ENCODE measurements at places on chromosomes 7 and 10.

- H3K27ac ChIP-seq = no peak overlapping the region
- no peaks in the 10 kb centered on the region for H3K4me1 ChIP-seq
- DNase-seq = no peak
- no peak overlapping the region for H3K4me3 ChIP-seq
Measured at GRCh38 chr10:16756561-16757221, 60.5 kb downstream of the RSU1 start.

GRCh38 chr10:129971381-129972144, 7.5 kb upstream of the EBF3 start:
- H3K27me3 ChIP-seq = peaks cover 18% of the 10 kb centered on the region
- no peaks in the 10 kb centered on the region for H3K4me1 ChIP-seq
- no peak for DNase-seq
- no peaks in the 10 kb centered on the region for H3K36me3 ChIP-seq
- H3K27ac ChIP-seq = no peak overlapping the region

DNA sequence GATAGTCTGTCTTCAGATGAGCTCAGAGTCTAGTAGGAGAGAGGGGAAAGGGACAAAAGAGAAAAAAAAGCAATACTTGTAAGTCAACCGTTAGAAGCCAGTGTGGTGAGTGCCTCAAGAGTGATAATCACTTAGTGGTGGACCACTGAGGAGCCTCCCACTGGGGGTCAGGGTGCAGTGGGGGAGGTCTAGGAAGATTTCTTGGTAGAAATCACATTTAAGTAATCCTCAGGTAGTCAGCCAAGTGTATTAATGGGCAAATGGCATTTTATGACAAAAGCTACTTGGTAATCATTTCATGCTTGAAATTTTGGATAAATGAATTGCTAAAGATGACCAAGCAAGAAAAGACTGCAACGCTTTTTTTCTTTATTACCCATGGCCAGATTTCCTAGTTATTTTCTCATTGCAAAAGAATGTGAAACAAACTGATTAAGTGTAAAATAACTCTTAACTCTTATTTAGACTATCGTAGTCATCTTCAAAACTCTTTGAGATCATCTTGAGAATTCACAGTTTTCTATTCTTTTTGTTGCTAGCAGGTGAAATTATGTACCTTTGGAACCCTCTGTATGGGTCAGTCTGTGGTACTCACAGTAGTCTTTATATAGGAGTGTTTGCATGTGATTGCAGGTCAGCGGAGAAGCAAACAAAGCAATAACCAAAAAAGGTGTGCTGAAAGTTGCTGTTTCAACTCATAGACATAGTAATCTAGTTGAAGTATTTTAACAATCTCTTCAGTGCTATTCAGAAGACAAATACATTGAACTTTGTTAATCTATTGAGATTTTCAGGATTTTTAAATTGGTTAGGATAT, 63.9 kb downstream of the PPP1R9A start:
- no peak for DNase-seq
- H3K36me3 ChIP-seq = no peaks in the 10 kb centered on the region
- H3K4me3 ChIP-seq = no peak overlapping the region
- H3K27me3 ChIP-seq = no peaks in the 10 kb centered on the region

DNA sequence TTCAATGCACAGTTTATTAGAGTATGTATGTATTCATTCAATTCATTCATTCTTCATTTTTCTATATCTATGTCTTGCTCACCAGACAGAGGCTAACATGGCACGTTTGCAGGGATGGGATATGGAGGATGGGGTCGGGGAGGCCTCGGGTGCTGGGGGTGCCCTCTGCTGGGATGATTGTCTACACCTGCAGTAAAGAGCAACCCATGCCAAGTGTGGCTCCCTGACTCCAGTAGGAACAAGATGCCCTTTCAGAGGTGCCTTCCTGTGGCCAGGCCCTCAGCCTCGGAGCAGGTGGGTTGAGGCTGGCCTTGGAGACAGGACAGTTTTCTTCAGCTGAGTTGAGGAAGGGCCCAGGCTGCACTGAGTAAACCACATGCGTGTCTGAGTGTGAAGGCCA, 157.2 kb downstream of the SH2D4B start:
- no peaks in the 10 kb centered on the region for H3K27me3 ChIP-seq
- H3K27ac ChIP-seq = no peak overlapping the region
- no peaks in the 10 kb centered on the region for H3K36me3 ChIP-seq
- DNase-seq = no peak
- no peak overlapping the region for H3K4me3 ChIP-seq

DNA sequence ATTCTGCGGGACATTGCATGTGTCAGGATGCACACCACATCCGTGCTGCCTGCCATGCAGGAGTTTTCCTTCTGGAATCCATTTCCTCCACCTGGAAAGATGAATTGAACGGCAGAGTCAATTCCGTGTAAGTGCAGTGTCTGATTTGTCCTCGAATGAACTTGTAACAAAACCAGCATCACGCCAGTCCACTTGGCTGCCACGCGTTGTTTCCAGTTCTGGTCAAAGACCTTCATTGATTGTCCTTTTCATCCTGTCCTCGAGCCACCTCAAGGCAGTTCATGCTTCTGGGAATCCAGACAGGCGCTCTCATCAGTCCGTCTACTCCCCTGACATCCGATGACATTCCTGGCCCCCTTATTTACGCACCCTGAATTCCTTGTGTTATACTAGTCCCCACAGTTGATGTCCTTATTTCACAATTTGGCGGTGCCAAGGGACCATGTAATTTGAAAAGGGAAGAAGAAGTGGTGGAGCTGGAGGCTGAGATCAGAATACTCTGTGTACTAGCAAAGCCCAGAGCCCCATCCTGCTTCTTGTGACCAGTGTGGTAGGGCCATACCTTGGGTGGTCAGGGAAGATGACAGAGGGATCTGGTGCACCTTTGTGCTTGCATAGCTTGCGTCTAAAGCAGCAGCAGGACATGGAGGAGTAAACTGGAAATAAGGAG, 502.2 kb downstream of the PLXNA4 start:
- no peaks in the 10 kb centered on the region for H3K4me1 ChIP-seq
- H3K36me3 ChIP-seq = no peaks in the 10 kb centered on the region
- no peaks in the 10 kb centered on the region for H3K27me3 ChIP-seq
- no peak overlapping the region for H3K27ac ChIP-seq
- no peak overlapping the region for H3K4me3 ChIP-seq

GRCh38 chr7:7614018-7614741, 26.4 kb upstream of the UMAD1 start:
- DNase-seq = no peak
- no peaks in the 10 kb centered on the region for H3K36me3 ChIP-seq
- H3K27ac ChIP-seq = no peak overlapping the region
- no peaks in the 10 kb centered on the region for H3K27me3 ChIP-seq
- H3K4me1 ChIP-seq = no peaks in the 10 kb centered on the region

GRCh38 chr10:63812501-63812900, 291.3 kb downstream of the REEP3 start:
- no peaks in the 10 kb centered on the region for H3K27me3 ChIP-seq
- no peak overlapping the region for H3K4me3 ChIP-seq
- H3K27ac ChIP-seq = no peak overlapping the region
- no peaks in the 10 kb centered on the region for H3K36me3 ChIP-seq

DNA sequence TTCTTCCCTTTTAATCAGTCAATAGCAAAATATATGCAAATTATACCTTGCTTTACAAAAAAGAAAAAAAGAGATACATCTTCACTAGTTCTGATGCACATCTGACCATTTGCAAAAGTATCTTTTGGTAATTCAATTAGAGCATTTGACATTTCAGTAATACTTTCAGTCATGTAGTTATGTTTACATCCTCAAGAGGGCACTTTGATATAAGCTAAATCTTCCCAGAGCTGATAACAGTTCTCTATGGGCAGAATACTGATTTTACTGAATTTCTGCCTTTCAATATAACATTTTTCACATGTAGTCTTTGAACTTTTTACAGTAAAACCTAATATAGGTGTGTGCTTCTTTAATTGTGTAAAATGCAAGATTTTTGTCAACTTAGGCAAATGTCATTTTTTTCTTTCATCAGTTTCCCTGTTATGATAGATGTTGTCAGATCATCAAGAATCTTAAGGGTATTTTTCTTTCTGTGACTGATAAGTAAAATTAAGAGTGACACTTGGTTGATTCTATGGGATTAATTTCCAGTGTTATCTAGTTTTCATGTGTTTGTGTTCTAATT, 703.5 kb upstream of the SEMA3D start:
- H3K4me3 ChIP-seq = no peak overlapping the region
- H3K27ac ChIP-seq = no peak overlapping the region
- no peaks in the 10 kb centered on the region for H3K36me3 ChIP-seq
- no peaks in the 10 kb centered on the region for H3K4me1 ChIP-seq
- H3K27me3 ChIP-seq = no peaks in the 10 kb centered on the region

DNA sequence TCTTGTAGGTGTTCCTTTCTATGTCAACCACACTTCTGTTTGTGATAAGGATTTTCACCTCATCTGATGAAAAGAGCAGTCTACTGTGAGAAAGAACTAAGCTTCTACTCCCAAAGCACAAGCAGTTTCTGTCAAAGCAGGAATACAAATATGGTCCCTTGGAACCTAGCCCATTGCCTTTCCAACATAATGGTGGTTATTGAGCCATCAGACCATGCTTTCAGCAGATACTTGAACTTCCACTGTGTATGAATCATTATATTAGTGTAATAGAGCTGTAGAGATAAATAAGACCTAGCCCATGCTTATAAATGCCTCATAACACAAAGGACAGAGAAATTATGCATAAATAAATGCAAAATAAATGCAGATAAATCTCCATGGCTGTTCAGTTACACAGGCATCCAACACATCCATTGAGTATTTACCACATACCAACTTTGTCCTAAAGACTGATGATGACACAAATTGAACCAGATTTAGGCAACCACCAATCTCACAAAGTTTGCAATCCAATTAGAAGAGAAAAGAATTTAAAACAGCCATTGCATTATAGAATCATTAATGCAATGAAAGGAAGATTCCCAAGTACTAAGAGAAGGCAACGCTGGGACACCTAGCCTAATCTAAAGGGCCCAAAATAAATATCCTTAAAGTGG, 729.4 kb upstream of the C7orf33 start:
- no peaks in the 10 kb centered on the region for H3K4me1 ChIP-seq
- no peak for DNase-seq
- H3K36me3 ChIP-seq = no peaks in the 10 kb centered on the region
- H3K27me3 ChIP-seq = no peaks in the 10 kb centered on the region

DNA sequence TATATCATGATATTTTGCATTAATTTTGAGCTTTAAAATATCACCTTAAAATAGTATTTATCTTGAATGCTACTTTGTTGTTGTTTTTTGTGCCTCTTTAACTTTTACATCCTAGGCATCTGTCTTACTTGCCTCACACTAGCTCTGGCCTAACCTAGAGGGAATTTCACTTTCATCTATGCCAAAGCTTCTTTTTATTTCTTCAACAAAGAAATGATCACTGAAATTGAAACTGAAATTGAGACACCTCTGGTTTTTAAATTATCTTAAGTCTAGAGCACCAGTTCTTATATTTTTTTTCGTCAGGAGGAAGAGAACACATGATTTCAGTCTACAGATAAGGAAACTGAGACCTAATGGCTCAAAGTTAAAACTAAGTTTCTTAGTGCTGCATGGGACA, 3.5 kb upstream of the SCIN start:
- no peak for DNase-seq
- peaks cover 15% of the 10 kb centered on the region for H3K4me1 ChIP-seq
- no peaks in the 10 kb centered on the region for H3K27me3 ChIP-seq
- H3K36me3 ChIP-seq = no peaks in the 10 kb centered on the region
- no peak overlapping the region for H3K27ac ChIP-seq

- H3K36me3 ChIP-seq = no peaks in the 10 kb centered on the region
- no peaks in the 10 kb centered on the region for H3K27me3 ChIP-seq
- no peak overlapping the region for H3K27ac ChIP-seq
- H3K4me1 ChIP-seq = no peaks in the 10 kb centered on the region
- no peak for DNase-seq
Measured at GRCh38 chr10:26112532-26112931, 104.0 kb upstream of the GAD2 start.

DNA sequence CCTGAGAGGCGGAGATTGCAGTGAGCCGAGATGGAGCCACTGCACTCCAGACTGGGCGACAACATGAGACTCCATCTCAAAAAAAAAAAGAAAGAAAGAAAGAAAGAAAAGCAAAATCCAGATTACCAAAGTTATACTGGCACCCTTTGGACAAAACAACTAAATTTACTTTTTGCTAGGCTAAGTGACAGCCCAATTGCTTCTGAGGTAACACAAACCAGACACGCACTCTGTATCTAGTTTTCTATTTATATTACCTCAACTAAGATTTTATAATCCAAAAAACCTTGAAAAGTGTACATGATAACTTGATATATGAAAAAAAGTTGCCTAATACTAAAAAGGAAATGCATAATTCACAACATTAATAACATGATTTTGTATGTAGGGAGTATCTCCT, 12.9 kb downstream of the UBE2H start:
- H3K36me3 ChIP-seq = peaks cover 9% of the 10 kb centered on the region
- no peak overlapping the region for H3K4me3 ChIP-seq
- peaks cover 16% of the 10 kb centered on the region for H3K4me1 ChIP-seq
- H3K27ac ChIP-seq = no peak overlapping the region
- no peak for DNase-seq

DNA sequence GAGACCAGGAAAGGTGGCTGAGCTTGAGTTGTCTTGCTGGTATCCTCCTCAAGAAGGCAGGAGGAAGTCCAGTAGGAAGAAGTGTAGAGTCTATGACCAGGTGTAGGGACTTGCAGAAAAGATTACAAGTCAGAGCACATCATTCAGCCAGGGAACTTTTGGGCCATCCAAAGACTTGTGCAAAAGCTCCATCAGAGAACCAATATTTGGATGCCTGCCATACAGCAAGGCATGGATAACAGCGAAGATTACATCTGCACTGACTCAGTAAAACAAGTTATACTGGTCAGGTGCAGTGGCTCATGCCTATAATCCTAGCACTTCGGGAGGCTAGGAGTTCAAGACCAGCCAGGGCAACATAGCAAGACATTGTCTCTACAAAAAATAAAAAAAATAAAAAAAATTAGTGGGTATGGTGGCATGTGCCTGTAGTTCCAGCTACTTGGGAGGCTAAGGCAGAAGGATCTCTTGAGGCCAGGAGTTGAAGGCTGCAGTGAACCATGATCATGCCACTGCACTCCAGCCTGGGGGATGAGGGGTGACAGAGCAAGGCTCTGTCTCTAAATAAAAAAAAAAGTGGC, 13.2 kb upstream of the NMT2 start:
- H3K4me1 ChIP-seq = no peaks in the 10 kb centered on the region
- H3K36me3 ChIP-seq = no peaks in the 10 kb centered on the region

DNA sequence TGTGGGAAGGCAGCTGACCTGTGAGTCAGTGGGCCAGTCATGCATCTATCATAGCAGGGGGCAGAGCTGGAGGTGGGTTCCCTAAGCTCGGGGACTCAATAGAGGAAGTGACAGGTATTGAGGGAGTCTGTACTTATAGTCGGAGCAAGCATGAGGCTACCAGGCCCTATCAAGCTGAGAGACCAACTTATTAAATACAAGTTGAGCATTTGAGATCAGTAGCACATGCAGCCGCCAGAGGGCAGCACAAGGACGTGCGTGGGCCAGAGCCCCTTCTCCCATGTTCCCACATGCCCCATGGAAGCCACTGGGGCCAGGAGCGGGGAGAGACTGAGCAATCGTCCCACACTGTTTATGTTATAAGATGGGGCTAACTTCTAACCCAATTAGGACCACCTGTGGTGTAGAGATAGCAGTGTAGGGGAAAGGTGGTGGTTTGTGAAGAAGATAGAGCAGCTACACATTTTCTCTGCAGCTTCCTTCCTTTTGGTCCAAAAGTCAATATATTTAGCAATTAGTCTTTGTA, 13.0 kb upstream of the STK31 start:
- peaks cover 15% of the 10 kb centered on the region for H3K36me3 ChIP-seq
- DNase-seq = no peak
- no peak overlapping the region for H3K27ac ChIP-seq
- no peaks in the 10 kb centered on the region for H3K4me1 ChIP-seq

GRCh38 chr7:157721468-157722136, 384.8 kb downstream of the DNAJB6 start:
- H3K36me3 ChIP-seq = no peaks in the 10 kb centered on the region
- no peak overlapping the region for H3K4me3 ChIP-seq
- H3K27me3 ChIP-seq = no peaks in the 10 kb centered on the region
- DNase-seq = no peak
- H3K27ac ChIP-seq = no peak overlapping the region
- H3K4me1 ChIP-seq = no peaks in the 10 kb centered on the region

Data from right atrium auricular region (tissue), 2 donors.